ENCODE measurements at places on chromosomes 2 and 18.

DNA sequence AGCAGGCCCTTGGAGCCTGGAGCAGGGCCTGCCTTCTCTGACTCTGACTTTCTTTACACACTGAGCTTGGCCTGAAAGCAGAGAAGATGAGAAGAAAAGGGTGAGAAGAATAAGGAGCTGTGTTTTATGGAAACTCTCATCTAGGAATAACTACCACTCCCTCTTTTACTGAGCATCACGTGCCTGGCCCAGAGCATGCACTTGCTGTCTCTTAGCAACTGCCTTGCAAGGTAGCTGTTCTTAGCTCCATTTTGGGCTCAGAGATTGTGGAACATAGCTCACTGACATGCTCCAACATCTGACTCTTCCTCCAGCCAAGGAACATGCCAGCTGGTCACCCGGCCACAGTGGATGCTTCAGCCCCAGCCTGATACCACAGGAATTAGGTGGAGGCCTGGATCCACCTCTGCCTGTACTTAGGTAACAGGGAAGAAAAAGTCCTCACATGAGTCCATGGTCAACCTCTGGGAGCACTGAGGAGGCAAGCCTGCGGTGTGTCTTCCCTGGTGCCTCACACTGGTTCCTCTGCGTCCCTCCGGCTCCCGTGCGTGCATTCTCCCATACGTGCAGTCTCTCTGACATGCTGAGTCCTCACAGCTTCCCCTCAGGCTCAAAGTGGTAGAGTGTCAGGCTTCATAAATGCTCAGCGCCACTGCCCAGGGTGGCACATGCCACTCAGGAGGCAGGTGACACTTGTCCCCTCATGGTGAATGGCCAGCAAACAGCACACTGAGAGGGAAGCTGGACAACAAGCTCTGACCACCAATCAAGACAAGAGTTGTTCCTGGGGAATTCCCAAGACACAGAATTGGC lies 35.7 kb downstream of the AMER3 start:
- DNase-seq: no peak

- no peak for DNase-seq
Measured at GRCh38 chr18:25314838-25315190, 37.2 kb downstream of the ZNF521 start.

DNA sequence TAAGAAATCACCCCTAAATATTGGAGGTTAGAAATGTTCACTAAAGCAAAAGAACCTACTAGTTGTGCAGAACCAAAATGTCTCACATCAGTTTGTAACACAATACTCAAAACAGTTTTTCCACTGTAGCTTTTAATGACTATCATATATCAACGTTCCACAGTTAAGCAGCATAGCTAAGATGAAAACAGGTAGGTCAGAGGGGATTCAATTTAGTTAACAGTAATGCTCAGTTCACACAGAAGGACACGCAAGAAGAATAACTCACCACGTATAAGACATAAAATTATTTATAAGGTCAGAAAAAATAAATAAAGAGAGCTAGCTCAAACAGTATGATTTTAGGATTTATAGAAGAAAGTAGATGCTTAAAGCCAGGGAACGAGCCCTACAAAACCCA lies 118.9 kb upstream of the CCDC150 start:
- no peak for DNase-seq

GRCh38 chr2:83730223-83730622 lies 728.9 kb downstream of the SUCLG1 start:
- no peak for DNase-seq

- DNase-seq: no peak
Measured at GRCh38 chr2:32478889-32479620, 122.2 kb downstream of the BIRC6 start.

- DNase-seq: no peak
Measured at GRCh38 chr18:75823471-75823870, 396.0 kb upstream of the SMIM21 start.

- DNase-seq: no peak
Measured at GRCh38 chr2:30472326-30472725, 25.3 kb downstream of the LCLAT1 start.

GRCh38 chr18:78976765-78977636 lies 2.6 kb upstream of the SALL3 start:
- DNase-seq: no peak

GRCh38 chr2:234157817-234158588 lies 107.5 kb downstream of the SPP2 start:
- no peak for DNase-seq

- DNase-seq: no peak
Measured at GRCh38 chr2:30627151-30627550, 180.1 kb downstream of the CAPN13 start.

DNA sequence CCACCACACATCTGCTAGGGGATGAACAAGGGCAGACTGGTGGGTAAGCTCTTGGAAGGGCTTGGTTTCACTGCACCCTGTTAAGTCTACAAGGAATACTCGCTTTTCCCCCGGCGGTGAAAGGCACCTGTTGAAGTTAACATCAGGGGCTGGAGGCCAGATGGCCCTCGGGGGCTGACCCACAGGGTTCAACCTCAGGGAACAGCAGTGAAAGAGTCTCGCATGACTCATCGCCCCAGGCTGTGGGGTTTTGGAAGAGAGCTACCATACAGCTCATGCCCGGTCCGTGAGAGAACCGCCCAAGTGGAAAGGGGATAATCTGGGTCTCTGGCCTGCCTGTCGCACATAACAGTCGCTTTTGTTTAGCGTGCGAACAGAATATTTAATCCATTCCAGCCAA lies 748.0 kb downstream of the DPP10 start:
- DNase-seq: no peak

DNA sequence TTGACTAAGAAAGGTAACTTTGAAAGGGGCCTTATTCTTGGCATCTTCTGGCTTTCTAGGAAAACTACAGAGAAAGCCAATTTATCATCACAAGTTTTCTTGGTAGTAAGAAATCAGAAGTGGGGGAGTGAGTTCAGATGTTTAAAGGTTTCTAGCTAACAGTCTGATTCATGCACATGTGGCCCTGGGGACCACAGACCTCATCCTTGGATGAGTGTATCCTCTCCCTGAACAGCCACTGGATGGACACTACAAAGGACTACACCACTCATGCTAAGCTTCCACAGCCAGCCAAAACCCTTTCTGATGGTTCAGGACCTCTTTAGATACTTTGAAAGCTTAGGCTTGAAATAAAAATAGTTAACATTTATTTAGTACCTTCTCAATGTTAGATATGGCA lies 218.3 kb upstream of the STK17B start:
- DNase-seq: no peak

- no peak for DNase-seq
Measured at GRCh38 chr18:532018-532417, 31.5 kb upstream of the COLEC12 start.

- DNase-seq: peak; percentile 52
Measured at GRCh38 chr2:64488050-64488974, 34.4 kb downstream of the LGALSL start.

GRCh38 chr2:230666885-230667712 lies 45.5 kb upstream of the CAB39 start:
- DNase-seq: no peak

- DNase-seq: no peak
Measured at GRCh38 chr2:167510071-167510759, 621.9 kb downstream of the XIRP2 start.

GRCh38 chr18:62521593-62521992 lies 1.2 kb upstream of the ZCCHC2 start:
- DNase-seq: no peak

DNA sequence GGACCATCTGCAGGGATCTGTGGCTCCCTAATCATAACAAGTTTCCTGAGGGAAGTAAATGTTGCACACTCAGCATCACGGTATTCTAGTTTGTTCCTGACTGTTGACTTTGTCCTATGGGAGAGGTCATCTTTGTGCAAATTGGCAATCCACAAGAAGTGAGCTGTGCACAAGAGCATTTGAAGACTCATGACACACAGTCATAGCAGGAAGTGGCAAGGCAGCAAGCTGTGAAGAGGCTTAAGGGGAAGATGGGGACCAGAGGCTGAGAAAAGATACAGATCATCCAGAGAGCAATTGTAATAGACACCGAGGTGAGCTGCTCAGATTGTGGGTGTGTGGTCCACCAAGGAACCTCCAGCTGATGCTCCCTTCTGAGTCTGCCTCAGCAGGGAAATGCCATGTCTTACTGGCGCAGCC lies 2.7 kb downstream of the TNP1 start:
- DNase-seq: no peak

DNA sequence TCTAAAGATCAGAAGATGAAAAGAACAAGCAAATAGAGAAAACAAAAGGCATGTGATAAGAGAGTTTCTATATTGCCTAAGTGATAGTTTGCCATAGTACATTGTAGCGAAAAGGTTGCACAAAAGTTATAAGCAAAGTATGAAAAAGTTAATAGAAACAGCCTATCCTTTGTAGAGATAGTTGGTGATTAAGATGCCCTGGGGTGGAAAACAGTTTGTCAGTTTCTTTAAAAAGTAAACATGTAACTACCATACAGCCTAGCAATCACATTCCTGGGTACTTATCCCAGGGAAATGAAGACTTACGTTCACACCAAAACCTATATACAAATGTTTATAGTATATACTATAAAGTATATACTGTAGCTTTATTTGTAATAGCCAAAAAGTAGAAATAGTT lies 16.9 kb upstream of the DAPL1 start:
- no peak for DNase-seq

DNA sequence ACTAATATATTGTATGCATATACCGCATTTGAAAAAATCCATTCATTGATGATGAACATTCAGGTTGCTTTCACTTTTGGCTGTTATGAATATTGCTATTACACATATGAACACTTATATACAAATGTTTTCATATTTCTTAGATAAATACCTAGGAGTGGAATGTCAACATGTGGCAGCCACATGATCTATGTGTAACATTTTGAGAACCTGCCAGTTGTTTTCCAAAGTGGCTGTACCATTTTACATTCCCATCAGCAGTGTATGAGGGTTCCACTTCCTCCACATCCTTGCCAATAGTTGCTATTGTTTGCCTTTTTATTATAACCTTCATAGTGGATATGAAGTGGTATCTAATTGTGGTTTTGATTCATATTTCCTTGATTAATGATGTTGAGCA lies 40.5 kb downstream of the CCDC85A start:
- DNase-seq: no peak

DNA sequence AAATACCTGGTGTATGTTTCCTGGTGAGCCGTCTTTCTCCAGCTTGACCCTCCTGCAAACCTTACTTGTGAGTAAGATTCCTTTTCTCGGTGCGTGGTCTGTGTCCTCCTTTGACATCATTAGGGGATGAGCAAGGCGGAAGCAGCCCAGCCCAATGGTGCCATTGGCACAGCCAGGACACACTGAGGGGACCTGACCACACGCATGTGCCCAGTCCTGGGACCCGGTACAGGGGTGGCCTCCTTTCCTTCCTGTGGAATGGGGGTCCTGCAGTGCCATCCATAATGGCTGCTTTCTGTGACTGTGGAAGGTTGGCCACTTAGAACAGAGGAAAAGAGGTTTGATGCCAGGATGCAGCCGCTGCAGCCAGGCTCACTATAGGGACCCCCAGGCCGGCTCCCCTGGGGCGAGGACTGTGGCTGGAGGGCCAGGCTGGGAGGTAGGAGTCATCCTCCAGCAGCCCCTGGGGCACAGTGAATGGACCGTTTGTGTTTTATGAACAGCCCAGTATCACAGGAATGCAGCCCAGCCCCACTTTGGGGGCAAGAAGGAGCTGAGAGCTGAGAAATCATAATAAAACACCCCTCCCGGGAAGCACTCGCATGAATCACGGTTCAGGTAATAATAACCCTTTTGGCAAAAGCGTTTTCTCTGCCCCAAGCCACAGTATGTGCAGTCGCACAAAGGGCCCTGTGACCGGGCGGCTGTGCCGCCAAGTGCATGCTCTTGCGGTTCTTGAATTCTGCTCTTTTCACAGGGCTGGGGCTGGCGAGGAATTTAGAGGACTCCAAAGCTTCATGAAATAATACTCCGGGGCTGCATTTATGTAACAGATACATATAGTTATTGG lies 73.2 kb downstream of the ASB1 start:
- DNase-seq: no peak

- DNase-seq: no peak
Measured at GRCh38 chr18:63970809-63971205, 926 bp downstream of the SERPINB8 start.

- no peak for DNase-seq
Measured at GRCh38 chr2:143530758-143531157, 401.5 kb downstream of the ARHGAP15 start.

GRCh38 chr2:208415255-208415654 lies 8.7 kb downstream of the PTH2R start:
- DNase-seq: no peak

DNA sequence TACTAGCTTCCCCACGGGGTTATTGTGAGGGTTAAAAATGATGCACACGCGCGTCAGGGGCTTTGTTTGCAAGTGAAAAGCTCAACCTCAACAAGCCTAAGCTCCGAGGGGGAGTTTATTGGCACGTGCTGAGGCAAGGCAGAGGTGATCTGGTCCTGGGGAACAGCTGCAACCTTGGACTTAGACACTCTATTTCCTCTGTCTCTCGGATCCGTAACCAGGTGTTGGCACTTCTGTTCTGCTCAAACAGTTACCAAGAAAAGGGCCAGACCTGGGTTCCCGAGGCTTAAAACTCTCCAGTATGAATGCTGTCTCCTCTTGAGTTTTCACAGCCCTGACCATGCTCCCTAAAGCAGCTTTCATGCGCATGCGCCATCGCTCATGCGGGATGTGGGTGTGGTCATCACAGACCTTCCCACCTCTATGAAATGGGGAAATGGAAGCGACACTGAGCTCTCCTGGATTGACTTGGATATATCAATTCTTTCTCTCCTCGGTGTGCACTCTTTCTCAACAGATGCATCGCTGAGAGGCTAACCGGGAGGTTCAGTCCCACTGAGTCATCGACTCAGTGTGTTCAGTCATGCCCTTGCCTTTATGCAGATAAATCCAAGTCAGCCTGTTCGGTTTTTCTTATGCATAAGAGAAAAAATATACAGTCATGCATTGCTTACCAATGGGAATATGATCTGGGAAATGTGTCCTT lies 19.9 kb upstream of the RAB31 start:
- DNase-seq: no peak

DNA sequence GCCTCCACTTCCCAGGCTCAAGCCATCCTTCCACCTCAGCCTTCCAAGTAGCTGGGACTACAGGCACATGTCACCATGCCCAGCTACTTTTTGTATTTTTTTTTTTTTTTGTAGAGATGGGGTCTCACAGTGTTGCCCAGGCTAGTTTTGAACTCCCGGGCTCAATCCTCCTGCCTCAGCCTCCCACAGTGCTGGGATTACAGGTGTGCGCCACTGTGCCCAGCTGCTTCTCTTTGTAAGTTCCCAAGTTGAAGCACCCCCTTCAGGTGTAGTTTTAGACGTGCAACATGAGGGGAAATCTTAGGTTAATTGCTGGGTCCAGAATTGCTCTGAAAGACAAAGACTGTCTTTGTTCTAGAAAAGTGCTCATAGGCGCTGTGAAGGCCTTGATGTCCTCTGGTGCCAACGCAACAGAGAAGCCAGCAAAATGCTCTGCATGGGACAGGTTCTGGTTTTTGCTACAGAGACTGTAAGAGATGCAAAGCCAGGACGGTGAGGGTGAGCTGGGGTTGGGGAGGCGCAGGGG lies 46.6 kb downstream of the RRM2 start:
- no peak for DNase-seq
